ENCODE measurements at places on chromosomes 6 and 20.
A peak's percentile ranks its signal among the peaks of the same experiment; 100 is the strongest.

DNA sequence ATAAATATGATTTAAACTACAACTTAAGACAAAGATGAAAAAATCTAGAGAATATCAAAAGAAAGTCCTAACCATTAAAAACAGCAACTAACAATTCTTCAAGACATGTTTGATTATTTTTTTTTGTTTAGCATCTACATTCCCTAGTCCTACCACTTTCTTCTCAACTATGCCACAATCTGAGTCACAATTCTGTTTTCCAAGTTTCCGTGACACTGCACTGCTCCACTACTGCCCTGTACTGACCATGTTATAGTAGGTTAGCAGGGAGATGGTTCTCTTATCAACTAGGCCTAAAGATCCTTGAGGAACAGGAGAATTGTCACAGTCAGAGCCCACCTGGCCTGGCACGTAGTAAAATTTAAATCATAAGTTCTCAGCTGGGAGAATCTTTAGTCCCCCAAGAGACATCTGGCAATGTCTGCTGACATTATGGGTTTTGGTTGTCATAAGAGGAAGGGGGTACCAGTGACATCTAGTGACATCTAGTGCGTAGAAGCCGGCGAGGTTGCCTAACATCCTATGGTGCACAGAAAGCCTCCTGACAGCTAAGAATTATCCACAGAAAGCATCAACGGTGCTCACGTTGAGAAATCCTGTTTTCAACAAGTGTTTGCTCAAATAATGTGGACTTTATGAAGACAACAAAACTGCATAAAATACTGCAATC is 100.5 kb downstream of the PDE10A start:
- DNase-seq: no peak

GRCh38 chr20:23626040-23626620 is 11.6 kb downstream of the CST3 start:
- DNase-seq: peak; percentile 27

DNA sequence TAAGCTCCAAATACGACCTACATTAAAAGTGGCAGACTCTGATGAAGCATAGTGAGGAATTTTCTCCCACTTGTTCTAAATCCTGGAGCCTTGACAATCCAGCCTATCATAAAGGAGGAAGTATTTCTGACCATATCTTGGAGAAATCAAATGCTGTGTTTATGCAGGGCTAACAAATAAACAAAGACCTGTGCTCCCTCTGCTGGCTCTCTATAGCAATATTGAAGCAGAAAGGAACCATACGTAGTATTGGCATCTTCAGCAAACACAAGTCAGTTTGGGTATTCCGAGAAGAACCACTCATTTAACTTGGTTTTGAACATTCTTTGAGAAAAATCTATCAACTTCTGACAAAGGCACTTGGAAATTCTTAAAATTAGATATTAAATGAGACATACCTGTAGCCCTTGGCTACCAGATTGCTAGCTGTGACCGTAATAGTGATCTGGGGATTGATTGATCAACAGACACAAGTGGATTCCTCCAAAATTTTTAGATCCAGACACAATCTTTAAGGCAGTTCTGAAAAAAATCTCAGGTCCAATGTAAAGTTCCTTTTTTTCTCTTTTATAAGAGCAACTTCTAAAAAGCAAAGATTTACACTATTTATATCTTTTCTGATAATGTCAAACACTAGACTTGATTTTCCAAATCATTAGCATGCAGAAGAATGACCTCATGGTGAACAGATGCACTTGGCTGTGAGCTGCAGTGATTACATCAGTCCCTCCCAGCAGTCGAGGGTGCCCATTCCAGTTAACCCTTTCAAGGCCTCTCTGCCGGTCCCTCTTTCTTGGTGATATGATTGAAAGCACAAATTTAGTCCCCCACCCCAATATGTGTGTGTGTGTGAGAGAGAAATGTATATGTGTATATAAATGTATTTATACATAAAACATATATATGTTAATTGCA is 40.2 kb downstream of the INSM1 start:
- peak; percentile 37 for DNase-seq

- DNase-seq: no peak
Measured at GRCh38 chr6:24822696-24823095, 24.0 kb upstream of the ARMH2 start.

DNA sequence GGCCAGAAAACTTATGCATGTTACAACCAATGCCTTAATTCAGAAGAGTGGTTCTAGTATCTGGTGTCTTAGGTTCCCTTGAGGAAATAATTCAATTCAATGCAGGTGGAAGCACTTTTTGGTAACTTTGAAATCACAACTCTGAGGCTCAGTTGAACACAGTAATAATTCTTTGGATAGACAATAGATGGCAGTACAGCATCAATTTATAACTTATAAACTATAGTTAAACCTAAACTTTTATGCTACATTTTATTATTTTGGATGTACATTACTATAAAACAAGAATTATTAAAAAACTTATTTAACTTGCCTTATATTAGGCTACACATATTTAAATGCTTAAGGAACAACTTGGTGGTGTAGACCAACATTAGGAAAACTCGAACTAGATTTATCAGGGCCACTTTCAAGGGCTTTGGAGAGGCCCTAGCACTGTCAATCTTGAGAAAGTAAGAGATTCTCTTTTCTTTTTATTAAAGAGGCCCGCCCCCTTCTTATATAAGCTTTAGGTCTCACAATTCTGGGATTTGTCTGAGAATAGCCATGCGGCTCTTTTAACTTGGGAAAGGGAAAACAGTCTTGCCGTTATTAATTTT is 85.9 kb downstream of the CRYBG1 start:
- peak; percentile 33 for DNase-seq

GRCh38 chr20:14148042-14148441 is 152.7 kb downstream of the MACROD2 start:
- DNase-seq: no peak

- DNase-seq: peak; percentile 48
Measured at GRCh38 chr6:56345376-56345995, 98.1 kb upstream of the COL21A1 start.

- DNase-seq: no peak
Measured at GRCh38 chr6:142030115-142030619, 102.6 kb upstream of the GJE1 start.

DNA sequence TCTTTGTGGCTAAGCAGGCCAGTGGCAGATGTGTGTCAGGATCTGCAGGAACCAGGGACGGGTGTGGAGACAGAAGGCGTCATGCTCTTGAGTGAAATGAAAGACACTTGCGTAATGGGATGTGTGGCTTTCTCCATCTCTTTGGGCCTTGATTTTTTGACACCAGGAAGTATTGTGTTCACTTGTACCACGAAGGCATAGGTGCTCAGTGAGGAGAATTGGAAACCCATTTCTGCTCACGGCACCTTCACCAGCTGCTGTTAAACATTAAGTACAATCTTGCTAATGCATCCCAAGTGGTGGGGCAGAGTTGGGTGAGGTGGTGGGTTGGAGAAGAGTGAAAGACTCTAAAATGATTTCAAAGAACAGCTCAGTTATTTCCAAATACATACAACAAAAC is 30.0 kb downstream of the GJA10 start:
- DNase-seq: no peak

DNA sequence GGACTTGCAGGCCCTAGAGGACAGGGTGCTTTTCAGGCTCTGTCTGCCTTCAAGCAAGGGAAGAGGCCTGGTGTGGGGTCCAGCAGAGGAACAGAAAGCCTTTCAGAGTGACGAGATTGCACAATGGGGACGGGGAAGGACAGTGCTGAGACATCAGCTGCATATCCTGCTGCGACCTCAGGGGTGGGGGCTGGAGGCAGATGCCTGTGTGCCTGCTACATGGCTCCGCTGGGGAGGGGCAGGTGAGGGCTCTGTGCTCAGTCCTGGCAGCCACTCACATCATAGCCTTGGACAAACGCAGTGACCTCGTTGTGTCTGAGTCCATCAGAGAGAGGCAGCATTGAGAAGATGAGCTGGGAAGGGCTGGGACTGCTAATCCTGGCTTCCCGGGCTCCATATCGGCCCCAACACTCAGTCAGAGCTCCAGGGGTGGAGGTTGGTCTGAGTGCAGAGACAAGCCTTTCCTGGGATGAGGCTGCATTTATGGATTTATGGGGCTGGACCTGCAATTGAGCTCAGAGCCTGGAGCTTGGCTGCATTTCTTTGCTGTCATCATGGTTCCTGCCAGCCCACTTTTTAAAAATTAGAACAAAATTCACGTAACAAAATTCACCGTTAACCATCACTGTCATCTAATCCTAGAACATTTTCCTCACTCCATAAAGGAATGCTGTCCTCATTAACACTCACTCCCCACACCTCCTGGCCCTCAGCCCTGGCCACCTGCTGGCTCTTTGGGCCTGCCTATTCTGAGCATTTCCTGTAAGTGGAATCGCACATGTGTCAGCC is 196.9 kb upstream of the SLC24A3 start:
- no peak for DNase-seq

GRCh38 chr6:143125455-143125854 is 64.8 kb downstream of the AIG1 start:
- no peak for DNase-seq

- DNase-seq: peak; percentile 11
Measured at GRCh38 chr6:73802366-73802765, 106.4 kb downstream of the CD109 start.

GRCh38 chr6:47169785-47170616 is 127.9 kb upstream of the ADGRF1 start:
- peak; percentile 14 for DNase-seq

- DNase-seq: no peak
Measured at GRCh38 chr6:145384503-145384902, 350.8 kb downstream of the EPM2A start.

Data from AG08395 (cell line).